Hematopoietic multipotent progenitor cell treated with erythropoietin and hydrocortisone succinate and interleukin-3 and kit ligand, for 4 days (in vitro differentiated cells): ENCODE measurements at places on chromosomes 3 and 15.

DNA sequence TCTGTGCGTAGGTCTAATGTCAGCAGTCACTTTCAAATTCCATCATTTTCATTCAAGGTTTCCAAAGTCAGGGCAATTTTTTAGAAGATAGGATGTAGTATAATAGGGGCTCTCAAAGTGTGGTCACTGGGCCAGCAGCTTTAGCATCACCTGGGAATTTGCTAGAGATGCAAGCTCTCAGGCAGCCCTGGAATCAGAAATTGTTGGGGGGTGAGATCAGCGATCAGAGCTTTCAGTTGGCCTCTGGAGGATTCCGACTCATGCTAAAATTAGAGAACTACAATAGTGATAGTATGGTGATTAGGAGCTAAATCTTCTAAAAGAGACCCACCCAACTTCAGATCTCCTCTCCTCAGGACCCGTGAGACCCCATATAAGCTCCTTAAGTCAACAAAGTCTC lies 2.4 kb upstream of the FRMD4B start:
- DNase-seq = no peak

DNA sequence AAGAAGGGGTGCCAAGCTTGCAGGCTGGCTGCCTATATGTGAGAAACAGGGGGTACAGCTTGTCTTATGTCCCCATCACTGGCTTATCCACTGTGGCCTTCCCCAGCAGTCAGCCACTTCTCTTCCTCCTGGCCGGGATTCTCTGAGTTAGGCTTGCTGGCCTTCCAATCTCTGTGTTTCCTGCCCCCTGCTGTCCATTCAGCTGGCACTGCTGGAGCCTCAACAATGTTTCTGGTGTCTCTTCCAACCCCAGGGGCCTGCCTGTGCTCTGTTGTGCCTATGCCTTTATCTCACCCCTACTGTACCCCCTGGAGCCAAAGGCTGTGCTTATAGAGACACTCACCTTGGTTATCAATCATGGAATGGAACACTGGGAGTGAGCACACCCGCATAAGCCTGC lies 36.5 kb downstream of the ANAPC13 start:
- DNase-seq = peak; percentile 20

DNA sequence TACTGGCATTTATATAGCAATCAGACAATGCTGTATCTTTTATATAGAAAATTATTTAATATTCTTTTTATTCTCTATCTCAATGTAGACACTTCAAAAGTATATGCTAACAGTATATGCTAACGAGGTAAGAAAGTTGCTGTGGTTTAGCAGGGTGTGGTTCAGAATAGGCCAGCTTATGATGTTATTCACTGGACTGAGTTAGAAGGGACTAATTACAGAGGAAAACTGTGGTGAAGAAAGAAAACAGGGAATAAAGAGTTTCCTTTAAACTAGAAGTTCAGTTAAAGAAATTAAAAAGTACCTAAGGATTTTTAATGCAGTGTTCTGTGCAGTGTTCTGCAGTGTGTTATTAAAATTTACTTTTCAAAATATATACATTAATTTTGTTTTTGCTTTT lies 59.4 kb downstream of the MYO9A start:
- peak; percentile 15 for DNase-seq

- peak; percentile 7 for DNase-seq
Measured at GRCh38 chr15:75947092-75947491, 43.4 kb downstream of the FBXO22 start.

GRCh38 chr3:155367506-155367905 lies 74.0 kb upstream of the STRIT1 start:
- no peak for DNase-seq

DNA sequence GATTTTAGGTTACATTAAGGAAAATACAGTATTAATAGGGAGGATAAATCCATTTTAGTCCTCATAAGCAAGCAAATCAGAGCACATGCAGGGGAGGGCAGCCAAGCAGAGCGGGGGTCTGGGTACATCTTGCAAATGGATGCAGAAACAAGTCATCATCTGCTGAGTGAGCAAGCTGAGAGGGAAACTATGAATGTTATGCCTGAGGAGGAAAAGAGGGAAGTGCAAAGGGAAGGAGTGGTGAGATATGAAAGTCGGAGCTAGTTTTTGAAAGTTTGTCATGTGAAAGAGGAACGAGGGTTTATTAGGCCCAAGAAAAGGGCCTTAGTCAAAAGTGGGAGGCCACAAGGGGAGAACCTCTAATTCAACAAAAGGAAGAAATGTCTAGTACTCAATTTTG lies 15.4 kb downstream of the PTX3 start:
- DNase-seq = peak; percentile 45

DNA sequence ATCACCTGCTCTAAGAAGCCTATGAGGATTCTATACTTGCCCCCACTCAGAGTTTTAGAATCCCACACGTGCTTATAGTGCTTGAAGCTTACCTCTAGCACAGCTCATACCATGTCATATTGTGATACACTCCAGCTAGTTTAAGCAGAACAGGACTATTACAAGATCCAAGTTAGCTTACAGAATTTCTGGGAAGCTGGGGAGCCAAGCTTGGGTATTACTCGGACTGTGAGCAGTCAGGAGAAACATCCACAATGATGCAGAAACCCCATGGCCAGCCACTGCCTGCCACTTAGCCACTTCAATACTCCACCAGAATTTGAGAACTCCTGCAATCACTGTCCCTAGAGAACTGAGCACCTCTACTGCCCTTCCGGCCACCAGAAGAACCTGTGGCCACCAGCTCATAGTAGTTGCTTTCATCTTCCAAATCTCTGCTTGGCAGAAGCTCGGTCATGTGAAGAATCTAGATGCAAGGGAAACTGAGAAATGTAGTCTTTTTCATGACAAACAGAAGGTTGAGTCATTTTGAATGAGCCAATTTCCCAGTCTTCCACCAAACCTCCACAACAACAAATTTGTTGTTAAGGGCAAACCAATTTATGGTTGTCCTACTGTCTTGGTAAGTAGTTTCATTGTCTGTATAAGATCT lies 27.7 kb upstream of the SSR3 start:
- DNase-seq = no peak

DNA sequence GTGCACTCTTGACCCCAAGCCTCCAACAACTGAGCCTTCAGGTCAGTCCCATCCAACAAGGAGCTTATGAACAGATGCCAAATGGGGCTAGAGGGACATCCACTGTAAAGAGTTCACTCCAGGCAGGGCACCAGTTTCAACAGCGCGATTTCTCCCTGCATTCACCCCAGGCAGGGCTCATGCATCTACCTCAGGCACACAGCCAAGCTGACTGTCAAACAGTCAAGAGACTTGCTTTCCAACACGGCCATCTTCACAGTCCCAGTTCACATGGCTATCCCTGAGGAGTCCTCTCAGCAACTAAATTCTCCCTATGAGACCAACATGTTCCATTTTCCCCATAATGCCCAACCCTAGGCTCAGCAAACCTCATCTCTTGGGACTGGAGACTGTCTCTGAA lies 17.7 kb downstream of the SLC25A20 start:
- no peak for DNase-seq

DNA sequence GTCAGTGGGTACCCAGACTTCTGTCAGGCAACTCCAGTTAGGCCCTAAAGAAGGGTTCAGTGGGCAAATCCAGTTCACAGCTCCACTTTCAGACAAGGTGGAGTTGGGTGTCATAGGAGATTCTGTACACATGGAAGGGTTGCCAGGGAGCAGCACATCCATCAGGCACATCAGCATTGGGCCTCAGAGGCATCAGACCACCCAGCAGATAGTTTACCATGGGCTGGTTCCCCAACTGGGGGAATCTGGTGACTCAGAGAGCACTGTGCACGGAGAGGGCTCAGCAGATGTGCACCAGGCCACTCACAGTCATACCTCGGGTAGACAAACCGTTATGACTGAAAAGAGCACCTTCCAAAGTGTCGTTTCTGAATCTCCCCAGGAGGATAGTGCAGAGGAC lies 27.2 kb downstream of the SYNM start:
- DNase-seq = no peak

DNA sequence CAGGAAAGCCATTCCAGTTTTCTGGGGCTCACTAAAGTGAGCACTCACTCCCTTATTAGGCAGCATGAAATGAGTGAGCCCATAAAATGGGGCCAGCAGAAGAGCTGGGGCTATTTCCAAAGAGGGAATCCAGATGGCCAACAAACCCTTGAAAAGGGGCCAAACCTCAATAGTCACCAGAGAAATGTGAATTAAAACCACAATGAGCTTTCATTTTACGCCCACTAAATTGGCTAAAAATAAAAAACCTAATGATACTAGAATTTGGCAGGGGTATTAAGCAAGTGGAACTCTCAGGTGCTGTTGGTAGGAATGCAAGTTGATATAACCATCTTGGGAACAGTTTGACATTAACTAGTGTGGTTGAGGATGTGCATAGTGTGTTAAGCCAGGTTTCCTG lies 42.1 kb upstream of the RAF1 start:
- peak; percentile 22 for DNase-seq

- no peak for DNase-seq
Measured at GRCh38 chr3:28972921-28973320, 307.9 kb upstream of the RBMS3 start.

DNA sequence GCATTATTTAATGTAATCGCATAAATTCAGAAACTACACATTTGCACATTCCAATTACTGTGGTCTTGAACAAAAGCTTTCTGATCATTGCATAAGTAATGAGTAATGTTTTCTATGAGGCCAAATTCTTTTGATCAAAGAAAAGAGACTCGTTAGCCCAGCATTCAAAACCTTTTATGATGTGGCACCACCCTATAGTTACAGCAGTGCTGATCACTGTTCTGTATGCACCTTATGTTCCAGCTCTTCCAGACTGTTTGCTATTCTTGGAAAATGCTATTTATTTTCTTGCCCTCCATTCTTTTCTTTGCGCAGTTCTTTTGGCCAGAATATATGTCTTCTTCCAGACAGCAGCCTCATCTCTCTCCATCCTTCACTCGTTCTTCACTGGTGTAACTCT lies 42.3 kb downstream of the MAP3K13 start:
- DNase-seq = no peak

GRCh38 chr3:46429250-46429649 lies 22.2 kb downstream of the CCRL2 start:
- no peak for DNase-seq

DNA sequence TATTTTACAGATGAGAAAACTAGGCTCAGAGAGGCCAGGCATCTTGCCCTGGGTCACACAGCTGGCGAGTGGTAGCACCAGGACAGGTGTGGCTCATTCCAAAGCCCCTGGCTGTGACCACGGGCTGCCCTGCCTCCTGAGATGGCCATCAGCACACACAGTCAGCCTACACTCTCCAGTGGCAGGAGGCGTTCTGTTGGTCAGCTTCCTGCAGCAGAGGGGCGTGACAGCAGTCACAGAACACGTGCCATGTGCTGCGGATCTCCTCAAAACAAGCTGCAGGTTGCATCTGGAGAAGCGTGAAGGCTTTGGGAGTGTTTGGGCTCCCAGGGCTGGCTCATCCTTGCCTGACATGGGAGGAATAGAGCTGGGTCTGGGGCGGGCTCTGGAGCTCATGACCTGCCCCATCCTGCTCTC lies 43.5 kb upstream of the MAGEF1 start:
- DNase-seq = no peak

DNA sequence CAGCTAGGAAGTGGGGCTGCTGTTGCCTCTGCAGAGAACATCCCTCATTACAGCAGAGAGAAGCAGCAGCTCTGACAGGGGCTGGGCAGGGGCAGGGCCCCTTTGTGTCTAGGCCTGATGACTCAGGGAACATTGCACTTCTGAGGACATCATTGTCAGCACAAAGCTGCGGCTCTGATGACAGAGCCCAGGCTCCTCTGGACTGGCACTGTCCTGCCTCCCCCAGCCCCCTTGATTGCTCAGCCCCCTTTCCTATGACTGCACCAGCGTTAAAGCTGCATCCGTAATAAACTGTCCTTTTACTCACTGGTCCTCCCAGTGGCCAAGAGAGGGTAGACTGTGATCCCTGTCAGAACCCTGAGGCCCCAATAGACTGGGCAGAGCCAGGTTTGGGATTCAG lies 18.3 kb downstream of the TRH start:
- DNase-seq = no peak

GRCh38 chr3:171157286-171157685 lies 130.8 kb upstream of the SLC2A2 start:
- no peak for DNase-seq

- peak; percentile 82 for DNase-seq
Measured at GRCh38 chr3:37546876-37547275, 314.8 kb upstream of the CTDSPL start.

DNA sequence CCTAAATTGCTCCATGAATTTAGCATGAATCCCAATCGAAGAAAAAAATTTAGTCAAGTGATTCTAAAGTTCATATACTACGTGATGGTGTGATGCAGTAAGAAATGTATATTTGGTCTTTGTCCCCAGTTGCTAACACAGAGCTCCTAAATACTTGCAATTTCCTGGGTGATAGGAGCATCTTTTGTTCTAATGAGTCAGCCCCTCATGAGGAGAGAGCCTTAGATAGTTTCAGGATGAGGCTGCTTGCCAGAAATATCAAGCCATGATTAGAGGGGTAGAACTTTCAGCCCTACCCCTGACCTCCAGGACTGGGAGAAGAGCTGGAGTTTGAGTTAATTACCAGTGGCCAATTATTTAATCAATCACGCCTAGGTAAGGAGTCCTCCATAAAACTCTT lies 170.2 kb downstream of the PDE8A start:
- no peak for DNase-seq
